HL-60 (cell line): ENCODE measurements at places on chromosomes 1 and 21.

- DNase-seq: no peak
These were observed 1087.5 kb downstream of the KCNT2 start for GRCh38 chr1:195520757-195521156.

DNA sequence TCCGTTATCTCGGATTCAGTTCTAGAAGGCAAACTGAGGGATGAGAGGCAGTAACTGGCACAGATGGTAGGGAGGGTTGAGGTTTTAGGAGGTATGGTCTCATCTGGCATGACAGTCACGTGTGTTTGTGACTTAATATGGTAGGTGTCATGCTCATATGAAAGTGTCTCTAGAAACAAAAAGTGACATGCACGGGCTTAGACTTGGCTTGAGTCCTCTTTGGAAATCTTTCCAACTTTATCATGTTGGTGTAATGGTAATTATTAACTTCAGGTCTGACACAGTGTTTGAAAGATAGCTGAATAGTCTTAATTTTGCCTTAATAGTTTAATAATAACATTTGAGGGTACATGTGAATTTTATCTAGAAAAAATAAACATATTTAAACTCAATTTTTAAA, 218.1 kb downstream of the FMN2 start:
- no peak for DNase-seq

DNA sequence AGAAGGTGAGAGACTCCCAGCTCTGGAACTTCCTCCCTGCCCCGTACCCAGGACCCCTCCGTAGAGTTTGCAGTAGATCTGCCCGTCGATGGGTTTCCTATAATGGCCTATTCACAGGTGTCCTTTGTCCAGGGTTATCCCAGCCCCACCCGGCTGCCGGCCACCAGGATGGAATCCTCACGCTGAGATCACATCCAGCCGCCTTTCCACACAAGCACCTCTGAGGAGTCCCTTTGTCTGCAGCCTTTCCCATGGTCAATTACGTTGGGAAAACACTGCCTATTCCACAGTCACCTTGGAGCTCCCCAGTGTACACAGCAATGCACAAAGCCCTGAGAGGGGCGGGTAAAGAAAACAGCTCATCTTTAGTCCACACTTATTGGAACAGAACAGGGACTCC, 190.0 kb upstream of the EDN2 start:
- DNase-seq: no peak

DNA sequence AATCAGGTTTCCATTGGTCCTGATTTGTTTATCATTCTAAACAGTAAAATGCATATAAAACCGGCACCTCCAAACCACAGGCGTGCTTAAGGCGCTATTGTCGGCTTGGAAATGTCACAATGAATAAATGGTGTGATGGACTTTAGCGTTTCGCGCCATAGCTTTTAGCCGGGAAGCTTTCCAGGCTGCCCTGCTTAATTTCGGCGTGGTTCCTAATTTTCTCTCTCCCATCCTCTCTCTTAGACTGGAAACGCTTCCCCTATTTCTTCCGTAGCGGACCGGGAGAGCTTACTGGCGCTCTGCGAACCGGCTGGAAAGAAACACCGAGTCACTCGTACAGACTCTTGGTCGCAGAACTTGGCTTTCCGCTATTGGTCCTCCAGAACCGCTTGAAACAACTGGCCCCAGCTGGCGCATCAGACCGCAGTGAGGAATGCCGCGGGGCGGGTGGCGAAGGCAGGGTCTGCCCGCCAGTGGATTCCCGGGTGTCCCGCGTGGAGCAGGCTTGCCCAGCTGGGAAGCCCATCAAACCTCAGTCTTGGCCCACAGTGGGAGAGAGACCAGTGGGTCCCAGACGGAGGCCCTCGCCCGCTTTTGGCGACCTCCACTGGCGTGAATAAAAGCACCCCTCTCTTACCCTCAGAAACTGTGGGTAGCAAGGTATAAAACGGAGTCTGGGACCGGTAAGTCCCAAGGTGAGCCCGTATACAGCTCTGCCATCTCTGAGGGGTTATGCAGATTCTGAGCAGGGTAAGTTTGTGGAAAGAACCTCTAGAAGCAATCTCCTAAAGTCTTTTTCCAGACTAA, 4.0 kb upstream of the LHX8 start:
- DNase-seq: no peak

GRCh38 chr1:216193839-216194443, 229.3 kb downstream of the USH2A start:
- no peak for DNase-seq

DNA sequence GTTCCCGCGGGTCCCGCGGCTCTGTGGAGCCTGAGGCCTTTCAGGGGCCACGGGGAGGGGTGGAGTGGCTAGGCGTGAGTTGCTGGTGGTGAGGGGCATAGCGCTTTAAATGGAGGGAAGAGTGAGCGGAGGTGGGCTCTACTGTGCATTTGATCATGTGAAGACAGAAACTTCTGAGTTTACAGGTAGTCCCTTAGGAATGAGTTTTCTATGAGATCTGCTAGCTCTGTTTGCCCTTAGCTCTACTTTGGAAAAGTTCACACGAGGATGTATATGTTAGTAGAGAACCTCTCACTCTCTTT, 593 bp downstream of the ST6GALNAC3 start:
- no peak for DNase-seq

DNA sequence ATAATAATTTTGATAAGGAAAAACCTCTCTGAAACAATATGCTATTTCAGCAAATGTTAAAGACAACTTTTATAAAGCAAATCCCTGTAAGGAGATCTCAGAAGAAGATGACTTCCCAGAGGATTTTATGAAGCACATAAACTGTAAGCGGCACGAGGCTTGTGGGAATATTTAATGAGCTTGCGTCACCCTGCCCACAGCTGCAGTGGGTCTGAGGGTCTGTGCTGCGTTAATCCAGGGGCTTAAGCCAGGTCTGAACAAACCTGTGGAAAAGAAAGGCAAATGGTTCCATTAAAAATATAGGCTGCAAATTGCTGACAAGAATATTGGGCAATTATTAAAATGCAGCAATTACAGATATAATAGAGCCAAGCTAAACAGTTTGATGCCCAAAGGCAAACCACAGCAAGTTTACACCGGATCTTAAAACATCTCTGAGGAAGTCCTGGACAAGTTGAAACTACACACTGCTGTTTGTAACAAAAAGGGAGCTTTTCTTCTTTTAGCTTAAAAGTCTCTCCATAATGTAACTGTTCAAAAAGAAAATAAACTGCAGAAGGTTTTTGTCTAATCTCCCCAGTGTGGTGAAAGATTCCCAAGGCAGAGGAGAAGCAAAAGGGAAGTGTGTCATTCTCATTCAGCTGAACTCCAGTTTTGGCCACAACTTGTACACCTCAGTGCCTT, 21.8 kb downstream of the TGFBR3 start:
- no peak for DNase-seq
